Iris pigment epithelial cell (primary cell): ENCODE measurements at places on chromosomes 3 and 15.

GRCh38 chr3:13651775-13652428 is 103.0 kb downstream of the FBLN2 start:
- no peak for DNase-seq

GRCh38 chr15:70569091-70569713 is 194.2 kb downstream of the UACA start:
- peak; percentile 72 for DNase-seq

GRCh38 chr15:93150910-93151881 is 62.2 kb upstream of the RGMA start:
- DNase-seq, result no peak

- no peak for DNase-seq
These were observed 826 bp downstream of the CCDC66 start for GRCh38 chr3:56557831-56558170.

- DNase-seq, result no peak
These were observed 42.9 kb upstream of the GABRG3 start for GRCh38 chr15:26928051-26928450.

GRCh38 chr3:197749315-197749600 is 425 bp upstream of the FYTTD1 start:
- DNase-seq, result peak; percentile 61

- no peak for DNase-seq
These were observed 53.0 kb downstream of the IQSEC1 start for GRCh38 chr3:13020159-13020750.

DNA sequence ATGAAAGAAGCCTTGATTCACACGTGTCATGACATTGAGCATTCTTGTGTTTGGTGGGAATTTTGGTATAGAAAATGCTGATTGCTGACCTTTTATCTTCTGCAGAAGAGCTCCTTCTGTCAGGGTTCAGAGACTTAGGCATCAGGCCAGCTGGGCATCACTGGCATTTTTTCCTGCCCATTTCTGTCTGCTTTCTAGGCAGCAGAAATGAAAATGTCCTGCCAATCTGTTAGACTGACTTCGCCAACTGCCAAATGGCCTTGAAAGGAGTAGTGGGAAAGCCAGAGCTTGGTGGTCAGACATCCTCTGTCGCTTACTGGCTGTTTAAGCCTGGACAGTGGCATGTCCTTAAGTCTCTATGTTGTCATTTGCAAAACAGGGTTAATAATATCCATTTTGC is 57.4 kb downstream of the EEFSEC start:
- DNase-seq, result no peak

DNA sequence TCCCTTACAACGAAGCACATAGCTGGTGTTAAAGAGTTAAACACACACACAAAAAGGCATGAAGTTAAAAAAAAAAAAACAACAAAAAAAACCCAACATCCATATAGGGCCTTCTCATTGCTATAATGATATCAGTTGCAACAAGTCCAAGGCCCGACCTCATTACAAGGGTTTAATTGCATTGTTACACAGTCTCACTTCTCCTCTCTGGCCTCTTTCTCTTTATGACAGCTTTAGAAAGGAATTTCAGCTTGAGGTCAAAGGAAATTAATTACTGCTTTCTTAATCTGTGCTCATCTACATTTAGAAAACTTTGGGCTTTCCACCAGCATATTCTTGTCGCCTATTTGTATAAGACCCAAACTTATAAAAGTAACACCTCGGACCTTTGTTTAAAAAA is 342.1 kb downstream of the NR2F2 start:
- DNase-seq, result no peak

DNA sequence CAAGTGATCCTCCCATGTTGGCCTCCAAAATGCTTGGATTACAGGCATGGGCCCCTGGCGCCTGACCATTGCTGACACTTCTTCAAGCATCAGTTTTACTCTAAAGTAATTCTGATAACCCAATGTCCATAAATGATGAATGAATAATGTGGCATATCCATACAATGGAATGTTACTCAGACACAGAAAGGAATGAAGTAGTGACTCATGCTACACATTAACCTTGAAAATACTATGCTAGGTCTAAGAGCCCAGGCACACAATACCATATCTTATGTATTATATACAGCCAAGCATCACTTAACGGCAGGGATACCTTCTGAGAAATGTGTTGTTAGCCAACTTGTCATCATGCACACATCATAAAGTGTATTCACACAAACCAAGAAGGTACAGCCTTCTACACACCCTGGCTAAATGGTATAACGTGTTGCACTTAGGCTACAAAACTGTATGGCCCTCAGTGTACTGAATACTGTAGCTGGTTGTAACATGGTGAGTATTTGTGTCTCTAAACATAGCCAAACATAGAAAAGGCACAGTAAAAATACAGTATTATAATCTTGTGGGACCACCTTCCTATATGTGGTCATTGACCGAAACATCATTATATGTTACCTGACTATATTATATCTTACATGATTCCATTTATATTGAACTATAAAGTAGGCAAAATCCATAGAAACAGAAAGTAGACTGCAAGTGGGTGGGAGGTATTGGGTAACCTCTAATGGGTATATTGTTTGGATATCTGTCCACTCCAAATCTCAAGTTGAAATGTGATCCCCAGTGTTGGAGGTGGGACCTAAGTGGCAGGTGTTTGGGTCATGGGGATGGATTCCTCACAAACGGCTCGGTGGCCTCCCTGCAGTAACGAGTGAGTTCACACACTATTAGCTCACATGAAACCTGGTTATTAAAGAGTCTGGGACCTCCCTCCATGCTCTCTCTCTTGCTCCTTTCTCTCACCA is 31.4 kb downstream of the MKRN2 start:
- peak; percentile 60 for DNase-seq

- no peak for DNase-seq
These were observed 183.0 kb upstream of the C2CD4B start for GRCh38 chr15:62348118-62348517.

GRCh38 chr3:3355442-3355841 is 176.0 kb upstream of the CRBN start:
- no peak for DNase-seq

DNA sequence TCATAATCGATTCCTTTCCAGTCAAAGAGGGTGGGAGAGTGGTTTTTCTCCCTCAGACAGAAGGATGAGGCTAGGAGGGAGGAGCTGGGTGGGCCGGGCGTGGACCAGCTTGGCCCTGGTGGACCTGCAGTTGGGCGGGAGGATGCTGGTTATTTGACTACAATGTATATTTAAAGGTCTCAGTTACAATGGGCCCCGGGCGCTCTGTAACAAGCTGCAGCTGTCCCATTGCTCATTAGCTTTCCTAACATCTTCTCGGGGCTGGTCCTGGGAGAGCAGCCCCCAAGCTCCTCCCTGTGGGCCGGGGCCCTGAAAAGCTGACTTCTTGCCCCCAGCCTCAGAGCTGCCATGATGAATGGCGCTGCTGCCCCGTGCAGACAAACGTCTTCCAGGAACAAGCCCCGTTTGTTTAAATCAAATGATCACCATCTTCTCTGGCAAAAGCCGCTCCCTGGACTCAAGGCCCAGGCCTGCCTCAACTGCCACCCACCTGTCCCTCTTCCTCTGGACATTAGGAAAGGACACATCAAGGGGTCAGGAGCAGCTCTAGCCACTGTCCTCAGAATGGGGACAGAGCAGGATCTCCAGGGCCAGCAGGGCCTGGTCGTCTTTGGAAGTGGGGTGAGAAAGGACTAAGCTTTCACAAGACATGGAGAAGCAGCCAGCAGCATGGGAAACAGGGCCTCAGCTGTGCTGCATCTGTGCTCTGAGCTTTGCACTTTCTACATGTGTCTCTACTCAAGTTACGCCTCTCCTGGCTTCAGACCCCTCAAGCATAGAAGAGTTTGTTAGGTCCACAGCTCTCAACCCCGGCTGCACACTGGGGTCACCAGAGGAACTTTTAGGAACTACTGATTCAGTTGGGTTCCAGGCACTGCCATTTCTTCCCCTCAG is 38.6 kb downstream of the MAGEF1 start:
- no peak for DNase-seq

- no peak for DNase-seq
These were observed 166.7 kb downstream of the STT3B start for GRCh38 chr3:31699309-31699953.

DNA sequence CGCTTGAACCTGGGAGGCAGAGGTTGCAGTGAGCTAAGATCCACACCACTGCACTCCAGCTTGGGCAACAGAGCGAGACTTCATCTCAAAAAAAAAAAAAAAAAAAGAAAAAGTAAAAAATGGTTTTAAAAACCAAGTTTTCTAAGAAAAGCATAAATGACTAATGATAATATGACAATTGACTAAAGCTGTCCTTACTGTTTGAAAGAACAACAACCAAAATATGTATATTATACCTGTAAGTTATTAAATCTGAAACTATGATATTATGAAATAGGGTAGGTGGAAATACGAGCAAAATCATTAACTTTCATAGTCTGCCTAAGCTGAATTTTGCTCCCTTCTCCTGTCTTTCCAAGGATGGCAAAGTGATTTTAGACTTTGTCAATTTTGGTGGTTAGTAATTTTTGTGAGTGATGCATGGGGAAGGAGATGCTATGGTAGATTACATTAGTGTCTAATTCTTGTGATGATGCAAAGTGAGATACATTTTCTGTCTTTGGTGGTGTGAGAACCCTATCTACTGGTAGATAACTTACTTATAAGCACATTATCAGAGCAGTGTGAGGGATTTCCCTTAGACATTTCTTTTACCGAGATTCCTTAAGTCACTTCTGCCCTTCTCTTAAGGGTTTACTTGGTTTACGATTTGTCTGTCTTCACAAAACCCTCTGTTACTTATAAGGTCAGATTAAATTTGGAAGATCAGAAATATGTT is 10.6 kb upstream of the CHD2 start:
- DNase-seq, result no peak

GRCh38 chr3:55364421-55364820 is 122.7 kb downstream of the WNT5A start:
- no peak for DNase-seq

DNA sequence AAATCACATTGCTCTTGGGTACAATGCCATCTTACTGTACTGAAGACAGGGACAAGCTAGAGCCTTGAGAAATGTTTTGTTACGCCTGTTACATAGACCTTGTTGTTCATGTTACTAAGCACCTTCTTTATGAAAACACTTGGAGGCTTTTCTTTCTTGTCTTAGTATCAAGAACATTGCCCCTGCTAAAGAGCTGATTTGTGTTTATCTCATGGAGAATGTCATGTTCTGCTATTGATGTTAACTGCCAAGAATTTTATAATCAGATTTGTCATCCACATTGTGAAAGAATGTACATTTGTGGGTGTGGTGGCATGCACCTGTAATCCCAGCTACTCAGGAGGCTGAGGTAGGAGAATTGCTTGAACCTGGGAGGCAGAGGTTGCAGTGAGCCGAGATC is 431.3 kb upstream of the MDFIC2 start:
- peak; percentile 26 for DNase-seq

- DNase-seq, result no peak
These were observed 171.2 kb downstream of the KLF13 start for GRCh38 chr15:31497838-31498237.

- no peak for DNase-seq
These were observed 2.3 kb upstream of the CLK3 start for GRCh38 chr15:74613089-74613952.

DNA sequence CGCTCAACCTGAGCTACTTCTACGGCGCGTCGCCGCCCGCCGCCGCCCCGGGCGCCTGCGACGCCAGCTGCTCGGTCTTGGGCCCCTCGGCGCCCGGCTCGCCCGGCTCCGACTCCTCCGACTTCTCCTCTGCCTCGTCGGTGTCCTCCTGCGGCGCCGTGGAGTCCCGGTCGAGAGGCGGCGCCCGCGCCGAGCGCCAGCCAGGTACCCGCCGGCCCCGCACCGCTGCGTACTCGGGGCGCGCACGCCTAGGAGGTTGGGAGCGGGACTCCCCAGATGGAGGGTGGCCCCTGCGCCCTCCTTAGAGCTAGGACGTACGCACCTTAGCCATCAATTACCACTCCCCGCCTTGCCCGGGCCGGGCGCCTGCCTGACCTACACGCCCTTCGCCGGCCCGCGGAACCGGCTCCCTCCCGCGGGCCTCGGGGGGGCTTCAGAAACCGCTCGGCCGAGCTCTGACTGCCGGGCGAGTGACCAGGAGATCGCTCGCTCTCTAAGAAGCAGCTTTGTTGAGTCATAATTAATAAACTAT is 466 bp downstream of the NFKBIZ start:
- no peak for DNase-seq

GRCh38 chr3:101072300-101072699 is 79.1 kb upstream of the ABI3BP start:
- peak; percentile 59 for DNase-seq

- no peak for DNase-seq
These were observed 7.7 kb upstream of the RFTN1 start for GRCh38 chr3:16520970-16521881.

GRCh38 chr3:159894386-159894785 is 94.2 kb upstream of the IL12A start:
- no peak for DNase-seq

DNA sequence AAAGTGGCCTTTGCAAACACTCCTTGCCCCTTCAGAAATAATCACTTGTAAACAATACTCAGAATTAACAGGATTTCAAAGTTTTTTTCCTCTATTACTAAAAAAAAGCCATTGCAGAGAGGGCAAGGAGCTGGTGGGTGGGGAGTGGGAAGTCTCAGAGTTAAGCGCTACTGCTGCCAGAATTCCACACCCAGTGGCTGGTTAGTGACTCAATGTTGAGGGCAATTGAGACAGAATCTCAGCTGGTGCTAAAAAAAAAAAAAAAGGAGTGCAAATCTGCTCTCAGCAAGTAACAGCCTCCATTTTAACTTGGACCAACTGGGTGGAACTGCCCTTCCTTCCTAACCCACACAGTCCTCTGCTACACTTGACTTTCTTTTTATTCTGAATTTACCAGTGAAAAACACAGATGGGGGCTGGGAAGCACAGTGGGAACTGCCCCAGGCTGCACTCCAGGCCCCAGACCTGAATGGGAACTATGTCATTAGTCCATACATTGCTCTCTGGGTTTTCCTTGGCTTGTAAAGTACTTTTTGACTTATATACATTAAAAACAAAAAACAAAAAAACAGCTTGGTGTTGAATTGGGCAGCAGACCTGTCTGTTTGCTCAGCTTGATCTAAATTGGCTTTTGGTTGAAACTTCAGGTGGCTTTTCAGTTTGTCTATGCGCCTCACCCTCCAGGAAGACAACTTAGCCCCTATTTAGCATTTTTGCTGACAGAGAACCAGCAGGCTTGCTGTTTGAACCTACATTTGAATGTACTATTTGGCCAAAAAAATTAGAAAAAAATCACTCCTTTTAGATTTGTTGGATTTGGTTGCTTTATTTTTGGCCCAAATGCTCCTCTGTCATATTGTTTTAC is 357.8 kb upstream of the TBL1XR1 start:
- DNase-seq, result peak; percentile 81

- DNase-seq, result no peak
These were observed 8.3 kb downstream of the POLG start for GRCh38 chr15:89326316-89326715.

DNA sequence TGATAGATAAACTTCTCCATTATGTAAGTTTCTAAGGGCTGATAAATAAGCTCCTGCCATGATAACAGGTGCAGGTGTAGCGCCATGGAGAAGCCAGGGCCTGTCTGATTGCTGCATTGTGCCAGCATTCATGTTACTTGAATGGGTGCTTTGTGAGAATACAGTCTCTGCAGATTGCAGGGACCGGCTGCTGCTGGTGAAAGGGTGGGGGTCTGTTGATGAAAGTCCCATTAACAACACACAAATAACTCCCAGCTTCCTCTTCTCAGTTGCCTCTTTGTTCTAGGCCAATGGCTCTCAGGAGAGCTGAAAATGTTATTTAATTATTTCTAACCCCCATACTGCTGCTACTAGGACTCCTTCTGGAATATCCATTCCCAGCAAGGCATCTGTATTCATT is 77.2 kb downstream of the RTP4 start:
- no peak for DNase-seq
